Activated naive CD8-positive, alpha-beta T cell treated with anti-CD3 and anti-CD28 coated beads, Interleukin-2, amount 50 U/mL, for 16 hours (primary cell): ENCODE measurements at places on chromosomes 1 and 21.

GRCh38 chr1:246083416-246083815 is 423.7 kb downstream of the SMYD3 start:
- DNase-seq, result no peak

DNA sequence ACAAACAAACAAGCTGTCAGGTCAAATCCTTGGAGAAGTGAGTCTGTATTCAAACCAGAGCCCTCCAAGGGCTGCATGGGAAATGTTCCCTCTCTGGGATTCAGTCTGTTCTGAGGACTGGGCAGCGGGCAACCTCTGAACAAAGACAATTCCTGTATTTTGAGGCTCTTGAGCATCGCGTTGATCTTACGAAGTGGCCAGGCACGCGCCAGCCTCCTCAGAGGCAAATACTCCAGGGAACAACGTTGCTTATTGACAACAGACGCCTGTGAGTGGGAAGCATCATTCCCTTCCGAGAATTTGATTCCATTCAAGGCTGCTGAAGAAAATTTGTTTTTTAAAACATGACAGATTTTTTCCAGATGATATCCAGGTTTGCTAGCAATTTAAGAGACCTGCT is 20.0 kb upstream of the TACSTD2 start:
- DNase-seq, result no peak

GRCh38 chr1:10588640-10589039 is 113.9 kb downstream of the PEX14 start:
- no peak for DNase-seq

DNA sequence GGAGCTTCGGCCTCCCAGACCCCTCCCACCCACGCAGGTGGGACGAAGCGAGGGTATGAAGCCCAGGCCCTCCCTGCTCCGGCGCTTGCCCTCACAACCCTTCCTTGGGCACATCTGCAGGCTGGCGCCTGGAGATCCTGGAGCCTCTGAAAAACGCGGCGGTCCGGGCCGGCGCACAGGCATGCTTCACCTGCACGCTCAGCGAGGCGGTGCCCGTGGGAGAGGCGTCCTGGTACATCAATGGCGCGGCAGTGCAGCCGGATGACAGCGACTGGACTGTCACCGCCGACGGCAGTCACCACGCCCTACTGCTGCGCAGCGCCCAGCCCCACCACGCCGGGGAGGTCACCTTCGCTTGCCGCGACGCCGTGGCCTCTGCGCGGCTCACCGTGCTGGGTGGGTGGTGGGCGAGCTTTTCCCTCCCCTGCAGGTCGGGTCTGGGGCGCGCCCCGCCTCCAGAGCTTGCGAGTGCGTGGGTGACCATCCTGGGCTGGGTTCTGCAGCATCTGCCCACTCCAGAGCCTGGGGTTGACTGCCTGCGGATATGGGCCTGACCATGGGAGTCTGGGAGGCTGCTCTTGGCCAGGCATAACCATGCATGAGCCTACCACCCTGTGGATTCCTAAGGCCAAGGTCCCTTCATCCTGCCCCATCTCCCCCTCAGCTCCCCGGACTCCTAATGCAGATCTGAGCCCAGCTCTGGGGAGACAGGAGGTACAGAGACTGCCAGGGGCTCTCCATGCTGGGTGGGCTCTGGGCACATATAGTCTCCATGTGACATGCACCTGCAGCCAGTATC is 89.8 kb downstream of the TRIM11 start:
- no peak for DNase-seq

GRCh38 chr1:6128276-6129081 is 51.6 kb downstream of the CHD5 start:
- no peak for DNase-seq

DNA sequence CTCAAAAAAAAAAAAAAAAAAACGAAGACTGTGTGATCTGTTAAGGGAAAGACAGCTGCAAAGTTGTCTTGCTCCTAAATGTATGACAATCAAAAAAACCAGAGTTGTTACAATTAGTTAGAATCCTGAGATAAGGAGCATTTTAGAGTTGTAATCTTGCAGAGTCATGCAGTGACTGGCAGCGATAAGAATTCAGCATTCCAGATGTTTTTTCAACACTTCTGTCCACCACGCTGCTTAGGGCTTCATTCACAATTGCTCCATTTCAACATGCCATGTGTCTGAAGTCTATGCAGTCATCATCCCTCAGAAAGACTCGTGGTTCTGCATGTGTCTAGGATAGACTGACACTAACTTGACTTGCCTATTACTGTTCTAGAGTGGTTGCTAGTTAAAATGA is 102.4 kb upstream of the BACE2 start:
- no peak for DNase-seq

- DNase-seq, result no peak
Observed at GRCh38 chr21:14744368-14744767, 198.3 kb upstream of the SAMSN1 start.

DNA sequence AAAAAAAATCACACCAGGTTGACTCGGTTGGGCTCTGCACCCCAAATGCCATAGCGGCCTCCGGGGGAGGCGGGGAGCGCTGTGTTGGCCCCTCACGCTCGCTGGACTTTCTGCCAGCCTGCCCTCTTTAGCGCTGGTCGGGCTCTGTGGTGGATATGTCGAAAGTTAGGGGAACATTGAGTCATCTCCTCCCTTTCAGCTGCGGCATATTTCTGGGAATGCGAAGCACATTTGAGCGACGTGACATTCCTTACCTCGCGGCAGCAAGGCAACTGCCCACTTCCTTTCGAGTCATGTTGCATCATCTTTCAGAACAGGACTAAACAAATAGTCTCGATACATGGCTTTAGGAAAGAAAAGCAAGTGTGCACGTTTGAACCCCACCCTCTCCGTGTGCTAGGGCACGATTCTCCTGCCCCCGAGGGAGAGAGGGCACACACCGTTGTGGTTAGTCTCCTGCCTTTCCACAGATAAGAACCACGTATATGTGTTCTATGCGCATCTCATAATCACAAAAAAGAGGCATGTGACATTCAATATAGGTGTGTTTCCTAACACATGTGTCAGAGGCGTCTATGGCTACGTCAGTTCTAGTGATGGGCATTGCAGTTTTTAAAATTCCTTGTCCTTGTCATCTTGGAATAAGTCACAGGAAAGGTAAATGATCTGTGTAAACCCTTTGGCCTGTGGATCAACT is 105.9 kb upstream of the SLC45A1 start:
- DNase-seq, result no peak

DNA sequence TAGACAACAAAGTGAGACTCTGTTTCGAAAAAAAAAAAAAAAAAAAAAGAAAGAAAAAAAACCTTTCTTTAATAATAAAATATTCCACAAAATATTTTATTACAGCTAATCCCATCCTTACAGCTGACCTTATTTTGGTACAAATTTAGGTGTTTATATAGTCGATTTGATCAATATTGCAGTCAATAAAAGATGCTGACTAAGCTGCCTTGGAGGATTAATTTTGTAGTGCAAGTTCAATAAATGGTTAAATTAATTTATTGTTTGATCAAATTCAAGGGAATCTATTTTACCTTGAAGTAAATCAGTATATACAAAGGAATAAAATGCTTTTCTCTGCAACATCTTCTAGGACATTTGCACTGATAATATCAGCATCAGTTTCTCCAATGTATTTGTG is 1764.3 kb downstream of the NCAM2 start:
- DNase-seq, result no peak

DNA sequence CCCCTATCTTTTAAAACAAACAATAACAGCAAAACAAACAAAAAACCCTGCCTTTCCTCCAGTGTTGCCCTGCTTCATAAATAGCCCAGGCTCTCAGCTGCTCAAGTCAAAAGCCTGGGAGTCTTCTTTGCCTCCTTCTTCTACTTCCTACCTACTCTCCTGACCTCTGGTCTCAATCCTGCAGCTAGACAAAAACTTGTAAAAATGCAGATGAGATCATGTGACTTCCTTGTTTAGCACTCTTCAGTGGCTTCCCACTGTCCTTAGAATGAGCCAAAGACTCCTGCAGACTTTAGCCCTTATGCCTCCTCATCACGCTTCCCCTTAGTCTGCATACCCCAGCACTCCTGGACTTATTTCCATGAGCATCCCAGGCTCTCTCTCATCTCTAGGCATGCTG is 55.0 kb upstream of the ZNF644 start:
- DNase-seq, result no peak

GRCh38 chr1:20474333-20474975 is 11.6 kb downstream of the CAMK2N1 start:
- DNase-seq, result no peak

DNA sequence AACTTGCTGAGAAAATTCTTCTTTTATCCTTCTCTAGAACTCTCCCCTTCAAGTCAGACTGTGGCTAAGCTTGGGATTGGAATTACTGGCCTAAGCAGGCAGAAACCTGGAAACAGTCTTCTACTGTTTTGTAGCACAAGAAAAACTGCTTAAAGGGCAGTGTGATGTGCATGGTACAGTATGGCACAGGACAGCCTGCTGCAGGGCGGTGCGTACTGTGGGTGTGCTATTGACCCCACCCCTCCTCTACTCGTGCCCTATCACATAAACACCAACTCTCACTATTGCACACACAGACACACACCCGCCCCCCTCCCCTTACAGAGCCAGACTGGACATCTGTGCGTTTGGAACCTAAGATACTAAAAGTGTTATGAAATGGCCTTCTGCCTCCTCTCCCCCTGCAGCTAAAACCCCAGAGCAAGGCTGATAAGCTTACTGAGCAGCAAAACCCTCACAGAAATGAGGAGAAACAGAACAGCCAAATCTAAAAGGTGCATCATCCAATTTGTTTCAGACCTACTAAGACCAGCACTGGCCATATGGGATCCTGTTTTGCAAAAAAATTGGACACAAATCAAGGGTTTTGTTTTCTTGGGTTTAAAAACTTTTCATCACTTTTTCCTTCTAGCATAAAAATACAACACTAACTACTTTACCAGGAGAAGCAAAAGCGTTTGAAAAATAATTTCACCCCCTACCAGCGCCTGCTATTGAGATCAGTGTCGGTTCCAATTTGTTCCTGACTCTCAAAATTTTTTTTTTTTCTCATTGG is 355.8 kb upstream of the LYPLAL1 start:
- DNase-seq, result no peak

- DNase-seq, result no peak
Observed at GRCh38 chr1:113930499-113931161, 1.5 kb downstream of the HIPK1 start.

DNA sequence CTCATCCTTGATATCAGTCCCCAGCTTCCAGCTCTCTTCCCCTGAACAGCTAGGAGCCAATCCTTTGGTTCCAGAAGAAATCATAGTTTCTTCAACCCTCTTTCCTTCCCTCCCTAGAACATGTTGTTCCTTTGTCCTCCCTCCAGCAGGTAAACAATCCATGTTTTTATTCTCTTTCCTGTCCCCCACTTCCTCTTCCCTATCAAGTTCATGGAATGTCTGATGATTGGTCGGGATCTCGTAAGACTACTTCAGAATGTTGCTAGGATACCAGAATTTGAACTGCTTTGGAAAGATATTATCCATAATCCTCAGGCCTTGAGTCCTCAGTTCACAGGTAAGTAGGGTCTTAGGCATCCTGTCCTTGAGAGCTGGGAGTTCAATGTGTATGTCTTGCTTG is 23.1 kb upstream of the SLC27A3 start:
- DNase-seq, result no peak

DNA sequence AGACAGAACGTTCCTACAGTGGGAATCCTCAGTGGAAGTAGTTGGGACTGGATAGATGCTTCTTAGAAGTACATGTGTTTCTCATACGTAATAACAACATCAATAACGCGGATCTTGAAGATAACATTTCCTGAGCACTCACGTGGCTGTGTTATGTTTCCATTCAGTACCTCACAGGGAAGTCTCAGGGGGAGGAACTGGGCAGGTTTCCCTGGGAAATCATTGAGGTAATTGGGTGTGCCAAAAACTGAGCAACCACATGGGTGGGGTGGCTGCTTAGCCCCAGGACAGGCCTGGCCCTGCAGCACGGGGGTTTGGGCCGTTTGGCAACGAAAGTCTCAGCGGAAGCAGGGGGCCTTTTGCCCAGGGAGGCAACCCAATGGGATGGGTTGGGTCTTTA is 133.8 kb downstream of the ZSCAN20 start:
- DNase-seq, result no peak
